Stimulated activated CD4-positive, alpha-beta T cell treated with anti-CD3 and anti-CD28 coated beads, Interleukin-2, amount 100 ng/mL, for 4 hours (primary cell): ENCODE measurements at places on chromosomes 6 and 20.

DNA sequence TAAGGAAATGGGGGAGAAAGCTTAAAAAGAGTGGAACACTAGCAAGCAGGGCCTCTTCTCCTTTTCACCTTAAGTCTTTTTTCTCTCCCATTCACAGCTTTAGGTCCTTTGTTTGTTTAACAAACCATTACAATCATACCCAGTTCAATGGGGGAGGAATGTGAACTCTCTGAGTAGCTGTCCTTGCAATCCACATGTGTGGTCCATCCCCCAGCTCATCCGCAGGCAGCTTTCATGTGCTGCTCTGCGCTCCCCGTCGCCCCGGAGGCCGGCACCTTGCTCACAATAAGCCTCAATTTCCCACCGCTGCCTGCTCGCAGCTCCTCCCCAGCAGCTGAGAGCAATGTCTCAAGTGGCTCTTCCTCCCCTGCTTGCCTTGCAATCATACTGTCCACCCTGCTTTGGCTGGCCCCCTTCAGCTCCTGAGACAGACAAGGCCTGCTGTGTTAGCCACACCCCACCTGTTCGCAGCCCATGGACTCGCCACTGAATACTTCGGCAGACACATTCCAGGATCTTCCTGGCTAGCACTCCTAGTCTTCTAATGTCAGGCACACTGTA, 49.1 kb downstream of the PLAGL1 start:
- DNase-seq = no peak

DNA sequence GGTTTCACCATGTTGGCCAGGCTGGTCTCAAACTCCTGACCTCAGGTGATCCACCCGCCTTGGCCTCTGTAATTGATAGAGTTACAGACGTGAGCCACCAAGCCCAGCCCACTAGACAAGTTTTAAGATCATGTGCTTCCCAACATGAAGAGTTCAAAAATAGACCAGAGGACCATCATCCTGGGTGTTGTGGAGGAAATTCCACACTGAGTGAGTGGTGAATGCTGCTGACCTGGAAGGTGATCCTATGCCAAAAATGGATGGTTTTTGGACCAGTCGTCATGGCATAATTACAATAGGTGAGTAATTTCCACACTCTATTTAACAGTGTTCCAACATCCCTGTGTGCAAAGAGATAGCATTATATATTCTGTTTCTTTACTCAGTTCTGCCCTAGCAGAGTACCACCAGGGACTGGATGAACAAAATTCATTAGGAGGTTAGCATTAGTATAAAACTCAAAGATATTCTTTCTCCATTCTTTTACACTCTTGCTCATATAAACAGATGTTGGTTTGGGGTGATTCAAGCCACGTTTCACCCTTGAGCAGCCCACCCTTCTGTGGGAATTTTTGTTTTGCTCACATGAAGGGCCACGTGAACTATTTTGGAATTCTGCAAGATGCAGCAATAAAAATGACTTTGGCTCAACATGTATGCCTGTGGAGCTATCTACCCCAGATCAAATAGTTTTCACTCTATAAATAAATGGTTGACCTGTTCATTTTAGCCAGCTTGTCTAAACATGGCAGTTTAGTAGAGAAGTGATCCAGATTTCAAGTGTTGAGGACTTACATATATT, 206.2 kb upstream of the TCF21 start:
- DNase-seq = no peak

- no peak for DNase-seq
These were observed 64.5 kb upstream of the ATXN1 start for GRCh38 chr6:16825784-16826183.

GRCh38 chr6:137414599-137414998, 79.6 kb downstream of the OLIG3 start:
- no peak for DNase-seq

GRCh38 chr6:87600576-87600975, 10.6 kb downstream of the ORC3 start:
- no peak for DNase-seq

DNA sequence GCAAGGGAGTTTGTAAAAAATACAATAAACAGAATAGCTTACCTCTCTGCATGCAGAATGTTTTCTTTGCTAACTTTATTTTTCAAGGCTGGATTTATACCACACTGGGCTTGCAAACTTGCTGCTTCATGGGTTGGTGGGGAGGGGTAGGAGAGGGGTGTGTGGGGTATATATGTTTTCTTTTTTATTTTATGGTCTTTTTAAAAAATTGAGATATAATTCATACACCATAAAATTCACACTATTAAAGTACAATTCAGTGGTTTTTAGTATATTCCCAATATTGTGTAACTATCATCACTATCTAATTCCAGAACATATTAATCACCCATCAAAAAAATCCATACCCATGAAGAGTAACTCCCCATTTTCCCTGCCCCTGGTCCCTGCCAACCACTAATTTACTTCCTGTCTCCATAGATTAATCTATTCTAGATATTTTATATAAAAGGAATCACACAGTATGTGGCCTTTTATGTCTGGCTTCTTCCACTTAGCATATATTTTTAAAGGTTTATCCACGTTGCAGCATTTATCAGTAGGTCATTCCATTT, 14.3 kb upstream of the TRPC4AP start:
- DNase-seq = no peak

- DNase-seq = no peak
These were observed 215.9 kb downstream of the ARHGAP18 start for GRCh38 chr6:129494099-129494498.

GRCh38 chr6:34332251-34333198, 59.9 kb downstream of the NUDT3 start:
- no peak for DNase-seq

- no peak for DNase-seq
These were observed 64.3 kb downstream of the ANKS1A start for GRCh38 chr6:34953061-34954025.

GRCh38 chr6:161631676-161632194, 357.9 kb upstream of the AGPAT4 start:
- no peak for DNase-seq

- DNase-seq = no peak
These were observed 22.7 kb downstream of the OLIG3 start for GRCh38 chr6:137471497-137471896.

DNA sequence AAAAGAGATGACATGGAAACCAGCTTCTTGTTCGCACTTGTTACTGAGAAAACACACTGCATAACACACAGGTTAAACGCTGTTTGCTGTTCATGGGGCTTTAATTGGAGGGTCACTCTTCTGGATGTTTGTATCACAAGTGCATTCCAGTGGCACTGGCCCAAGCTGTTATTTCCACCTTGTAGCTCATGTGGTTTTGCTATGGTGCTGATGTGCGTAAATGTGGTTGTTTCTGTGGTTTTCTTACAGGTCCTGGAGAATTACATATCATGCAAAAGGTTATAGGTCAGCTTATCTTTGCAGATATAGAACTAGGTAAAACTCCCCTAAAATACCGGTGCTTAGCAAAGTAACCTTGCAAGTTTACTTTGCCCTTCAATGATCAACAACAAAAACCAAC, 89.3 kb upstream of the AHI1 start:
- no peak for DNase-seq

GRCh38 chr6:91476000-91476399, 889.1 kb upstream of the MAP3K7 start:
- no peak for DNase-seq

GRCh38 chr6:163668061-163668426, 253.5 kb downstream of the QKI start:
- DNase-seq = no peak

- DNase-seq = no peak
These were observed 4.9 kb upstream of the UBE2J1 start for GRCh38 chr6:89357390-89357789.

GRCh38 chr6:16277101-16277981, 39.0 kb downstream of the GMPR start:
- no peak for DNase-seq

DNA sequence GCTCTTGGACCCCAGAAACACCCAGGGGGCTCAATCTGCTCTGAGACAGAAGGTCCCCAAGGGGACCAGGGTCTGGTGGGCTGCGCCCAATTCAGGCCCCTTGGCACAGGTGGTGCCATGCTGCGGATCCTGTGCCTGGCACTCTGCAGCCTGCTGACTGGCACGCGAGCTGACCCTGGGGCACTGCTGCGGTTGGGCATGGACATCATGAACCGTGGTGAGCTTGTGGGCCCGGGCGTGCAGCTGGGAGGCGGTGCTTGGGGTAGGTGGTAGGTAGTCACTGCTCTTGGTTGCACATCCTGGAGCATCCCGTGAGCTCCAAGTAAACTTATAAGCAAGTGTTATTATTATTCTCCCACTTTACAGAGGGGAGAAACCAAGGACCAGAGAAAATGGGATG, at the start of gene BPIFB6:
Gene BPIFB6, plus strand, starts transcription at position 118 of the 400 bp plus-strand sequence. Its CDS starts 0 bp downstream, at position 118.
- DNase-seq = no peak

DNA sequence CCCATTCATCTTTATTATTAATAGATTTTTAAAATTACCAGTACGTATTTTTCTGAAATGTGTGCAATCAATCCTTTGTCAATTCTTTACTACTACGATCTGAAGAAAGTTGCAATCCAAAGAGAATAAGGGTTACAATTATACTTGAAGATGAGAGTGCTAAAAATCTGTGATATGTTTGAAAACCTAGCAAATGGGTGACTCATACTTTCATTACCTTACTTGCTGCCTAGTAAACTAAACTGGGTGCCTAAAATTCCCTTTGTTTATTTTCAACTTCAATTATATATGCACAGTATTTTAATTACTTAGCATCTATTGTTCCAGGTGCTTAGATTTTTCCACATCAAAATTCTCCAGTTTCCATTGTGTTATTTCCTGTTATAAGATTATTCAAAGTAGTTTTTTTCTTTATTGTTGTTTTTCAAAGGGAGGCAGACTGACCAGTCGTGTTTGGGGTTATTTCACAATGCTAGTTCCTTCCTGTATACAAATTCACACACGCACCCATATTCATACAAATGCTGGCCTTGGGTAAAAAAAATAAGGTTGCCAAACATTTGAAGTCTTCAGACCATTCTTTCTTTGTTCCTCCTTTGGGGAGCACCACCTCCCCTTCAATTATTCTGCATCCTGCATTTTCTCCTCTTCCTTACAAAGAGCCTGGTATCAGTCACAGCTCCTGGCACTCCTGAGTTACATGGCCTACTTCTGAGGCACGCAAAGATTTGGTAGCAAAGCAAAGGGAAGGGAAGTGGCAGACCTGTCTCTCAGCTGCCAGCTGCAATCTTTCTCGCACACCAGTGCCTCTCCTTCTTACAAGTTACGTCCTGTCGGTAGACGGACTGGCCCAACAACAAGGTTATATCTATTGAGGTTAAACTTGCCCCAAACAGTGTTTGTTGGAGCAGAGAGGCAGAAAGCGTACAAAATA, 16.2 kb upstream of the FAM135A start:
- DNase-seq = no peak

GRCh38 chr6:101458336-101458735, 64.8 kb downstream of the GRIK2 start:
- no peak for DNase-seq

- no peak for DNase-seq
These were observed 45.6 kb upstream of the MRPS10 start for GRCh38 chr6:42263165-42263728.

- DNase-seq = no peak
These were observed 12.4 kb downstream of the KIF3B start for GRCh38 chr20:32289661-32290431.

DNA sequence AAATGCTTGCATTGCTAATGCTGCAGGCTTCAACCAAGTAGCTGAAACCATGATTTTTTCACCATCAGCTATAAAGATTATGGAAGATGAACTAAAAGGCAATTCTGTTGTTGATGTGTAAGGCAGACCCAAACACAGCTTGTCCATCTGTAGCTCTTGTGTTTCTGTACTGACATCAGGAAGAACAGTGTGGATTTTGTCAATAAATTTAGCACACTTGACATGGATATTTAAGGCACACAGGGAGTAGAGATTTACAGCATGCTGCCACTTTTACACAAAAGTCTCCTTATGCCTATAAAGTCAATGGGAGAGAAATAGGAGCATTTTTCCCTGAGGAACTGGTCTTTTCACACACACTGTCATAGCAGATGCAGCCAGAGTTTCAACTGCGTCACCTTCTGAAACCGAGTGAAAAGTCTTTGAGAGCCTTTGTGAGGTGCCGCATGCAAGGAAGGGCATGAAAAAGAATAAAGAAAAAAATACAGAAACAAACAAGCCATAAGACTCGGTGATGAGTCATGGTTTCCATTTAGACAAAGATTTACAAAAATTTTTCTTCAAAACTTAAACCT, 261.4 kb upstream of the TFAP2D start:
- no peak for DNase-seq

DNA sequence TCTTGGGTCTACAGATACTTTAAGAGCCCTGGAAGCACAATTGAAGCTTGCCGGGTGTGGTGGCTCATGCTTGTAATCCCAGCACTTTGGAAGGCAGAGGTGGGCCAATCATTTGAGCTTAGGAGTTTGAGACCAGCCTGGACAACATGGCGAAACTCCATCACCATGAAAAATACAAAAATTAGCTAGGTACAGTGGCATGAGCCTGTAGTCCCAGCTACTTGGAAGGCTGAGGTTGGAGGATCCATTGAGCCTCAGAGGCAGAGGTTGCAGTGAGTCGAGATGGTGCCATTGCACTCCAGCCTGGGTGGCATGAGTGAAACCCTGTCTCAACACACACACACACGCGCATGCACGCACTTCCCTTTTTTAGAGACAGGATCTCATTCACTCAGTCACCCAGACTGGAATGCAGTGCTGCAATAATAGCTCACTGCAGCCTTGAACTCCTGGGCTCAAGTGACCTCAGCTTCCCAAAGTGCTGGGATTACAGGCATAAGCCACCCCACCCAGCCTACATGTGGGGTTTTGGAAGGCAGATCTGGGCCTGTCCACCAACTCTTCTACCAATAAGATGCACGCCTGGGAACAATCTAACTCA, 182.5 kb upstream of the JARID2 start:
- DNase-seq = no peak

DNA sequence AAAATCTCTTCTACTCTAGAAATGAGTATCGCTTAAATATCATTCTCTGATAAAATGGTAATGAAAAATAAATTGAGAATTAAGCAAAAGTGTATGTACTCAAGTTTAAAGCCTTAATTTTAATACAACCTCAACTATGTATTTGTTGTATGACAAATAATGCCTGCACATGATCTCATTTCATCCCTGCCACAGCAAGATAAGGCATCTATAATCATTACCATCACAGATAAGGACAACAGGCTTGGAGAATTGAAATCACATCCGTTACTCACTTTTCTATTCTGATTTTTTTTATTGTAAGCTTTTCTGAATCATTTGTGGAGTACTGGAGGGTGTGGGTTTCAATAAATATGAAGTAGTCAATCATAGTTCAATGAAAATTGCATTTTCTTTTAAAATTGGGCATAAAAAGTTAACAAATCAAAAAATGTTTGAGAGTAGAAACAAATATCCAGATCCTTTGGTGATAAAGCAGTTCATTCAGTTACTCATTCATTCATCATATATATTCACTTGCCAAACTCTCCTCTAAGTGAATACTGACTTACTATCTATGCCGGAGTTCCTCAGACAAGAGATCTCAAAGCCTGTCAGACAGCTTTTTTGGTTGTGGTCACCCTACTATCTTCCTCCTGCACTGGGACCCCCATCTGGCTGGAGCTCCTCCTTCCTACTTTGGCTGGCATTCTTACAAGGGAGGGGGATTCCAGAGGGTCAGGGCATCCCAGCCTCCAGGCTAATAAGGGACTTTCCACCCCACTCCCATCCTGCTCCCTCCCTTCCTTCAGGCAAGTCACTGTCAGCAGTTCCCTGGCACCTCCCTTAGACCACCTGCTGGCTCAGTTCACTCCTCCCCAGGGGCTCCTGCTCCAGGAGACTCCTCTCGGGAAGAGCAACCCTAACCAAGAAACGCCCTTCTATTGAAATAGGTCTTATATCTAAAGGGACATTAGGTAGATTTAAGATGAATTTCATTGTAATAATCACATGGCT, 118.6 kb downstream of the OGFRL1 start:
- no peak for DNase-seq

GRCh38 chr20:50750145-50750671, 18.8 kb downstream of the PARD6B start:
- DNase-seq = no peak
